ENCODE measurements at places on chromosomes 2 and 18.

DNA sequence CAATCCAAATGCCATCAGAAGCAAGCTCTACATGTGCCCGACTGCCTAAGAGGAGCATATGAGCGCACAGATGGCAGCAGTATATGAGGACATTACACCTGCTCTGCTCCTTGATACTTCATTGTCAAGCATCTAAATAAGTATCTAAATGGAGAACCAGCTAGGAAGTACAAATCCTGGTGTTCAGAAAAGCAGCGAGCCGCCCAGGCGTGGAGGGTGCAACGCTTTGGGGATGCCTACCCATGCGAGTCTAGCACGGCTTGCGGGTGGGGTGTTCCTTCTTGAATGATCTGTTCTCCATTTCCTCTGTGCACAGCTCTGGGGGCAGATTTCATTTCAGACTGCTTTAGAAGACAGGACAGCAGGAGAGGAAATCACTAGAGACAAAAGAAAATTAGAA is 63.0 kb upstream of the BCL2L11 start:
- no peak for DNase-seq

GRCh38 chr2:102765061-102765460 is 3.2 kb downstream of the TMEM182 start:
- DNase-seq, result no peak

GRCh38 chr2:47657886-47658489 is 125.0 kb upstream of the MSH6 start:
- no peak for DNase-seq

GRCh38 chr2:235660484-235661082 is 166.7 kb downstream of the AGAP1 start:
- DNase-seq, result no peak

DNA sequence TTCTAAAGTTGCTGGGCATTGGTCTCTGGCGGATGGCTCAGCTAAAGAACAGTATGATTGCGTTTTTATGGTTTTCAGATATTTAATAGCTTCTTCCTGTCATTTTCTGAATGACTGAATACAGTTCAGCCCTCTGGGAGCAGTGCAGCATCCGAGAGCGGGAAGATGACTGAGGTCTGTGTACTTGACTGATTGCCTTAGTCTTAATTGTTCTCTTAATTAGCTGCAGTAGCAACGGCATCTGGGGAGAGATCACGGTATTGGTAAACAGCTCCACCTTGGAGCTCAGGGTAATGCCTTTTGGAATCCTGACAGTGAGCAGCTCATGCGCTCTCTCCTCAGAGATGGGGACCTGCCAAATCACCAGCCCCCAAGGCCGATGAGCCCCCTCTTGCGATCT is 481.4 kb upstream of the SPRED2 start:
- no peak for DNase-seq

- DNase-seq, result no peak
These were observed 64.3 kb downstream of the EDAR start for GRCh38 chr2:108924580-108925251.

DNA sequence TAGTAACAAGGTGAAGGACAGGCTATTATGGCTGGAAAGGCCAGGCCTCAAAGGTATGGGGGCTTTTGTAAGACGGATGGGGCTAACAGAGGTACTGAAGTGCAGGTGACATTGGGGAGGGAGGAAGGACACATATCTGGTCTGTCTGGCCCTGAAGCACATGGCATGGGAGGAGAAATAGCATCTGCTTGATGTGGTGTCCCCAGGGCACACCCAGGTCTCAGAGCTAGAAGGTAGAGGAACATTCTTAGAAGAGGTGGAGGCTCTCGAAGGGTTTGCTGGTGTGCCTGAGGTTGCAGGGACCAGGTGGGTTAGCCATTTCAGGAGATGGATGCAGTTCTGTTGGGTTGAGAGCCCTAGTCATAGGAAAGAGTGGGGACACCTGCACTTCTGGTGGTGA is 9.5 kb downstream of the RALB start:
- DNase-seq, result no peak

DNA sequence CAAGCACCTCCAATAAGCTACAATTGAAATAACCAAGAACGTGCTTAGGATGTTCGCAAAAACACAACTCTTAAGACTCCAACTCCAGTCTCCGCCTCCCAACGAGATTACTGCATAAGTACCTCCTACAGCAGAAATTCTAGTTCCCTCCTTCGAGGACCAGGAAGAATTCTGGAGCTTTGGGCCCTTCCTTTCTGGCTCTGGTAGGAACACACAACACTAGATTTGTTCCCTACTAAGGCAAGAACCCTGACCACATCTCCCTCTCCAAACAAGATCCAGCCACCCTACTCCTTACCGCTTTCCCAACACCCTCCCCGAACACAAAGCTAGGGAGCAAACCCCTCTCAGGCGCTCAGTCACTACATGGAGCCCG is 721 bp downstream of the ADAM17 start:
- no peak for DNase-seq

DNA sequence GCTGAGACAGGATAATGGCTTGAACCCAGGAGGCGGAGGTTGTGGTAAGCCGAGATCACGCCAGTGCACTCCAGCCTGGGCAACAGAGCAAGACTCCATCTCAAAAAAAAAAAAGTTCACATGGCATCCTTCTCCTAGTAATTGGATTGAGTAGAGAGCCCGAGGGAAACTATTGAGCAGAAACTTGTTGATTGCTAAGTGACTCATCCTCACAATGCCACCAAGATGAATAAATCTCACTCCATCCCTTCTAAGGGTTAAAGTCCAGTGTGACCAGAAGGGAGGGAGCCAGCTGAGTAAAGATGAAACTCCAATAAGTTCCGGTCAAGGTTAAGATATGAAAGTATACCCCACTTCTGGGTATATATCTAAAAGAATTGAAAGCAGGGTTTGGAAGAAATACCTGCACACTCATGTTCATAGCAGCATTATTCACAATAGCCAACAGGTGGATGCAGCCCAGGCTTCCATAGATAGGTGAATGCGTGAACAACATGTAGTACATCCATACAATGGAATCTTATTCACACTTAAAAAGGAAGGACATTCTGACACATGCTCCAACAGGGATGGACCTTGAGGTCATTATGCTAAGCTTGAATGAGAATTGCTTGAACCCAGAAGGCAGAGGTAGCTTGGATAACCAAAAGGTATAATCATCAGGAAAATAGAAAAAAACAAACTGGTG is 13.0 kb upstream of the FHL2 start:
- no peak for DNase-seq

- no peak for DNase-seq
These were observed 117.9 kb downstream of the CSRNP3 start for GRCh38 chr2:165587335-165587938.

DNA sequence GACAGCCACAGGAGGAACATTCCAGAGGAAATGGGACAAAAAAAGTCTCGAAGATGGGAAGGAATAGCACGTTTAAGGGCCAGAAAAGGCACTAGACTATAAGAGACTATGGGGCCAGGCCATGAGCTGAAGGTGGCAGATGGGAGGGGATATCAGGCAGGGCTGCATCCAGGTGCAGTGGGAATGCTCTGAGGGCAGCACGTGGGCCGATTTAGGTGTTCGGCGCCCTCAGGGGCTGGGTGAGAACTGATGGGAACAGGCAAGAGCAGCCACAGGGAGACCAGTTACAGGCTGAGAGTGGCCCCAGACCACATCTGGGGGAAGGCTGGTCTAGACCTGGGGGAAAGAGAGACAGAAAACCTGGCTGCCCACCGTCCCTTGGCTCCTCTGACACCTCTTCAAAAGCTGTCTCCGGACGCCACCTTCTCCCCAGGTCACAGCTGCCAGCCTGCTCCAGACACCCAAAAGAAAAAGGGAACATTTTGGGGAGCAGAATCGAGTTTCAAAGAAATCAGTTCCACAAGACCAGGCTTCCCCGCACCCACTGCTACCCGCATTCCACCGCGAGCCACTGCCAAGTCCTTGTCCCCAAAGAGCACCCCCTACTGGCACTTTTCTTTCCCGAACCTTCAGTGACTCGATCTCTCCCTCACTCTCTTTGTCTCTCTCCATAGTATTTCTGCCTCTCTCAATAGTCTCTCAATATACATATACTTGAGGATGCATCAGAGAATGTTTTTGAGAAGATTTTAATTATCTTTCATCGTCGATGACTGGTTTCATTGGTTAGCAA is 190.1 kb upstream of the AGAP1 start:
- no peak for DNase-seq

DNA sequence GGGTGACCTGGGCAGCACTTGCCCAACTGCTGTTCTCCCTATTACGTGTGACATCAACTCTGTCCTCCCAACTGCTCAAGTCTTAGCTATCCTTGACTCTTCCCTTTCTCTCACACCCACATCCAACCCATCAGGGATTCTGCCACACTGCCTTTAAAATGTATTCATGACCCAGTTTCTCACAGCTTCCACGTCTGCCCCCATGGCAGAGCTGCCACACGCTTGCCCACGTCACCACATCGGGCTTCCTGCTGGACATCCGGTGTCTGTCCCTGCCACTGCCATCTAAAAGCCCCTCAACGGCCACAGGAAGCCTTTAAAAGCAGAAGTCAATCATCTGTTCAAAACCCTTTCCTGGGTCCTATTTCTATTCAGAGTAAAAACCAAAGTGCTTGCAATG is 233.1 kb upstream of the POU3F3 start:
- no peak for DNase-seq

- DNase-seq, result no peak
These were observed 142.7 kb upstream of the CREB1 start for GRCh38 chr2:207387001-207387571.

DNA sequence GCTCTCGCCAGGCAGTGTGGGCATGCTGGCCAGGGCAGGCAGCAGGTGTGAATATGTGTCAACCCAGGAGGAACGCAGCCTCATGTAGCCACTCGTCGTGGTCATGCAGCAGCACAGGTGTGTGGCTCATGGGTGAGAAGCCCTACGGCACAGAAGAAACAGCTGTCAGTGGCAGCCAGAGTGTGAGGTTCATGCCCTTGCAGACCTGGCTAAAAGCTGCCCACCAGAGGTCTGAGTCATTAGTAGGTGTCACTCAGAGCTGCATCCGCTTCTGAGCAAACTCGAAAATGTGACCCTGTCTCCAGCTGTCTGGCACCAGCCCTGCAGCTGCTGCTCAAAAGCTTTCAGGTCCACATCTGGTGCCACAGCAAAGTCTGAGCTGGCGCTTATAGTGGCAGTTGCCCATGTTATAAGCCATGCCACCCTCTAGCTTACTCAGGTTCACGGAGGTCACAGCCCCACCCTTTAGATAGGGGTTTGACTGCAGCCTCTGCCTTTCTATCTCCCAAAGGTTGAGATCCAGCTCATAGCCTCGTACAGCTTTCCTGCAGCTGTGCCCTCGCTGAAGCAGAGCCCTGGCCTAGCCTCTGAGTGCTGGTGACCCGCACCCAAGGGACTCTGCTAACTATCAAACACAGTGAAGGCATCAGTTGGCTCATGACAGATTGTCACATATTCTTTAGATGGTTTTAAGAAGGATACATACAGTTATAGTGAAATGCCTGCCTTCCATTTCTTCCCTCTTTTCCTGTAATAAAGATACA is 195.0 kb downstream of the CCDC102B start:
- DNase-seq, result no peak

DNA sequence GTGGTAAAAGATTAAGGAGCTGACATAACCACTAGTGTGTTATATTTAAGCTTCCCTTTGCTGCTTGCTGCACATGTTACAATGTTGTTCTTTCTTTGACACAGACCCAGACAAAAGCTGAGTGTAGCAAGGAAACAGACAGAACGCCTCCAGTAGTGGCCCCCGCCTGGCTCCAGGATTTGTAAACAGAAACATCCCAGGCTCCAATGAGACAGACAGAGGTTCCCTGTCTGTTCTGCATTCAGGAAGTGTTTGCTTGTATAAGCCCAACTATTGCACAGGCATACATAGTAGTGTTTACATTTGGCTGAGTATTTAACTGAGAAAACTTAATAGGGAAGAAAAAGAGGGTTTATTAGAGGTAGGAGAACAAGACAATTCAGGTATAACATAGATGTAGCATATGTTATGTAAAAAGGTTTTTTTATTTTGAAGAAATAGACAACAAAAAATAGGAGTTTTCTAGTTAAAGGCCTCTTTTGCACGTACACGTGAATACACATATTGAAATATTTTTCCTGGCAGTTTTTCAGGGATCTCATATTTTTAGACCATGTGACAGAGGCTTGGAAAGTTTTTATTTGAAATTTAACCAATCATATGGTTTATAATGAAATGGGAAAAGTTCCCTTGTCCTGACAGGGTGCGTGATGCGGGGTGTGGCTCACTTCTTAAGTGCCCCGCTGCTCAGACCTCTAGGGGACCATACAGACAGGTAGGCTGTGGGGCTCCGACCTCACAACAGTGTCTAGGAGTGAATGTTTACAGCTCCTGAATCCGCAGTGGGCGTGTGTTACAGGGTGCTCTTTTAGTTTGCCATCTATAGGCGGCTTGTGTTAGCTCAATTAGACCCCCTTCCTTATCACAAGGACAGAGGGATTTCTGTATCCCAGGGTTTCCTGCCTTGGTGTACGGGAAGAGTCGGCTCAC is 118.4 kb downstream of the BMPR2 start:
- DNase-seq, result peak; percentile 10

GRCh38 chr2:233446121-233446520 is 91.8 kb downstream of the DGKD start:
- DNase-seq, result no peak

GRCh38 chr2:131043199-131044074 is 49.8 kb downstream of the FAM168B start:
- no peak for DNase-seq

- no peak for DNase-seq
These were observed 211.9 kb downstream of the ALPK2 start for GRCh38 chr18:58416704-58417683.

DNA sequence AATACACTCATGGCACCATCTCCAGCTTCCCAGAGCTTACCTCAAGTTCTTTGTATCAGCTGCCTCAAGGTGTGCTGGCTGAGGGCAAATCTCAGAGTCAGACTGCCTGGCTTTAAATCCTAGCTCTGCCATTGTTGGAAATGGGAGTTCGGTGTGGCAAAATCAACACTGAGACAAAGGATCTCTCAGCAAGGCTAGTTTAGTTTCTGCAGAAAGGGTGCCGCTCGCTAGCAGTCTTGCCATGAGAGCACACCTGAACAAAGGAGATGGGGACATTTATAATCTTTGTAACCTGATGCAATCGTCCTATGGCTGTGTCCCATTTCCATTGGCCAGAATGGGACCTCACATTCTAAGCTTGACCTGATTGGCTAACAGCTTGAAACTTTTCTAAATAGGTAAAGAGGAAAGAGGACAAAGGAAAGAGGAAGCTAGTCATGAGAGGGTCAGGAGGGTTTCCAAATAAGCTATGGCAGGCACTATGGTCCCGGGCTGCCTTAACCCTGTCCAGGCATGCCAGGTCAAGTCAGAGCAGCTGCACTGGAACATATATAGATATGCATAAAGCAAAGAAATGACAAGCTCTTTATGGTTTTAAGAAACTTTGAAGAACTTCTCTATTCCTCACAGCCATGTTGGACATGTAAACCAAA is 4.3 kb upstream of the UBE2F start:
- no peak for DNase-seq

- DNase-seq, result no peak
These were observed 1.1 kb upstream of the TWIST2 start for GRCh38 chr2:238846628-238847418.

DNA sequence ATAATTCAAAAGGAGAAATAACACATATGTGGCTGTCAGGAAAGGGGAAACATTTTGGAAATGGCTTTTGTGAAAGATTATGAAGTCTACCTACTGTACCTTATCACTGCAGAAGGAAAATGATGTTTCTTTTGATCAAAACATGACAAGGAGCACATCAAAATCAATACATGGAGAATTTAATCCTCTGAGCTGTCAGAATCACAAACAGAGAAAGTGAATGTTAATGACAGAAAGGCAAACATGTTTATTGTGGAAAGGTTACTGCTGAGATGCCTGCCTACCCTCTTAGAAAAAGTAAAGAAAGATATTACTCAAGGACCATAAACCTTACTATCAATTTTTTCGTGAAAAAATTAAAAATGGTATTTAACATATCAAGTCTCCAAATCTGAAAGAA is 794.5 kb upstream of the GYPC start:
- no peak for DNase-seq
